ENCODE measurements at places on chromosomes 3 and 15.

GRCh38 chr3:128066114-128066513 lies 13.9 kb downstream of the SEC61A1 start:
- DNase-seq = no peak

DNA sequence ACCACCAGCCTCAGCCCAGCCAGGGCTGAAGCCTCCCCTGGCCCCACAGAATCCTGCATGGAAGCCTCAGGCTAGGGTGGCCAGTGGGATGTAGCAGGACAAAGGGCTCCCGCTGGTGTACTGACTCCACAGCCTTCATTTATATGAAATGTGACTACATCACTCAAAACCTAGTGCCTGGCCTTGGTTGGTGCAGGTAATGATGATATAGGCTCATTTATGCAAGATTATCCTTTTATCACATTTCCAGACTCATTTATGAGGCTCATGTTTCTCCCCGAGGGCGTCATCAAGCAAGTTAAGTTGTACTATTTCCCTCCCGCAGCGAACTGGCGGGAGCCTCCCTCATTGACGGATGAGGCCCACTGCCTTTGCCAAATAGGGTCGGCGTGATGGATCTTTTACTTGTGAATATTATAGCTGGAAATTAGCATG lies 179.1 kb upstream of the SMAD3 start:
- DNase-seq = no peak

GRCh38 chr3:46729038-46729437 lies 11.4 kb upstream of the PRSS50 start:
- no peak for DNase-seq

DNA sequence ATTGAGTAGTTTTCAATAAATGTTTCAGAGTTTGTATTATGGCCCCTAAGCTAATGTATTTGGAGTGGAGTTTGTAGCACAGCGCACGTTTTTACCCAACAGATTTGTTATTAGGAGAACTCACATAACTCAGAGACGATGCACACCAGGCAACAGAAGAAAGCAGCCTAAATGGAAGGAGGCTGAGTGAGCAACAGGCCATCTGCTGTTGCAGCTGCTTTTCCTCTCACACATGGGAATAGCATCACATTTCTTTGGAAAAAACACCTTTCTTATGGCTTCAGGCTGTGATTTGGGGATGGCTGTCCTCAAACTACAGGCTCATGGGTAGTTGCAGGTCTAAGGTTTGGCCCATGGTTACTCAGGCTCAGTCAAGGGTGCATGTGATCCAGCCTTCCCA lies 469.3 kb upstream of the MCTP2 start:
- no peak for DNase-seq

GRCh38 chr15:80551348-80551747 lies 143.8 kb upstream of the ABHD17C start:
- no peak for DNase-seq

GRCh38 chr15:55434989-55435825 lies 26.9 kb downstream of the PIERCE2 start:
- no peak for DNase-seq

GRCh38 chr3:30604093-30604492 lies 2.3 kb upstream of the TGFBR2 start:
- no peak for DNase-seq

DNA sequence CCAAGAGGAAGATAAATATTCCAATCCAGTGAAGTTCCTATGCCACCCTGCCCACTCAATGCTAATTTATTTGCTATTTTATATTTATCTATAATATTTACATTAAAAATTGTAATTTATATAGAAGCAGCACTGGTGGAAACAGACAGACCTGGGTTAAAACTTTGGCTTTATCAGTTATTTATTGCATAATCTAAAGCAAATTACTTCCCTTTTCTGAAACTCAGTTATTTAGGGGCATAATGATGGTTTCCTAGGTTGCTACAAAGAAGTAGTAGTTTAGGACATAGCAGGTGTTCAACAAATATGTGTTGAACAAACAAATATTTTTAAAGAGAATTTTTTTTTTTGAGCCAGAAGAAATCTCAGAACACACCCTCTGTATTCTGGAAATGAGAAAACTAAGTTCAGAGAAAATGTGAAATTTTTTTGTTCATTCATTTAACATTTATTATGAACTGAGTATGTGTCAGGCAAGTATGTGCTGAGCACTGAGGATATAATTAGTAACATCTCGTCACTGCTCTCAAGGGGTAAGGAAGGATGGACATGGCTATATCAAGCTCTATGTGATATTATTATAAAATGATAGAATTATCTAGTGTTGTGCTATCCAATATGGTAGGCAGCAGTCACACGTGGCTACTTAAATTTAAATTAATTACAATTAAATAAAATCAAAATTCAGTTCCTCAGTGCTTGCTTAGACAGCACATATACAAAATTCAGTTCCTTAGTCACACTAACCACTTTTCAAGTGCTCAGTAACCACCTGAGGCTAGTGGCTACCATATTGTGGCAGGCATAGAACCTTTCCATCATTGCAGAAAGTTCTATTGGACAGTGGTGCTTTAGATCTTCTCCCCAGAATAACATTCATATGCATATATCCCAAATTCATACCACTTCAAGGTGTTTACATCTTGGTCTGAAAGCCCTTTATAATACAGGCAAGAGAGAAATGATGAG lies 7.0 kb upstream of the UBE2Q2 start:
- no peak for DNase-seq

GRCh38 chr15:75918135-75918534 lies 14.5 kb downstream of the FBXO22 start:
- no peak for DNase-seq

GRCh38 chr15:93617443-93617842 lies 528.4 kb upstream of the RGMA start:
- DNase-seq = peak; percentile 19

DNA sequence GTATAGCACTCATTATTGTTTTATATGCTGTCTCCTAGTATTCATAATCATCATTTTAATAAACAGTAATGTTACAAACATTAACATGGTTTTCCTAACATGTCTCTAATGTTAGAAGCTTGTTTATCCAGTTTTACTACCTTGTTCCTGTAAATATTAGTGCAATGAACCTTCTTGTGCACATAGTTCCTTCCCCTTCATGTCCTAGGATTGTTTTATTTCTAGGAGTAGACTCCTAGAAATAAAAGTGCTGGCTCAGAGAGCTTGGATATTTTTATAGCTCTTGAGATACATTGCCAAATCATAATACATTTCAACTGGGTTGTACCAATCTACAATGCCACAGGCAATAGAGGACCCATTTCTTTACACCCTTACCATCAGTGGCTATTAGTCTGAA lies 161.3 kb downstream of the SV2B start:
- no peak for DNase-seq

DNA sequence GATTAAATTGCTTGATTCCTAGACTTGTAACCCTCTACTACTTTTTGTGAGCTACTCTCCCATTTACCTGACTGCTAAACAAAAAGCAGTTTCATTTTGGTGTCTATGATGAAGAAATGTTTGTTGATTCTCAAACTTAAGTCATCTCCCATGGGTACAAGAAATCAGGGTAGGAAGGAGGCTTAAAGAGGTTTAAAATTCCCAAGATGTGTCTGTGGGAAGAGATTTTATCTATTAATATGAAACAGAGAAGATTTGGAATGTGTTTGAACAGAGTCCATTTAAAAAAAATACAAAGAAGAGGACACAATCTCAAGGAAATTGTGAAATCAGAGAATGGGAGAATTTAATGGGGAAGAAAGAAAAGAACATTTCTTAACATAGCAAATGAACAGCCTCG lies 14.8 kb downstream of the P3H2 start:
- DNase-seq = no peak

- DNase-seq = peak; percentile 93
These were observed at the start of gene ABTB1 for GRCh38 chr3:127672429-127673190. ABTB1 (plus strand) TSS chr3:127672952; CDS start chr3:127673026, 74 bp downstream.

DNA sequence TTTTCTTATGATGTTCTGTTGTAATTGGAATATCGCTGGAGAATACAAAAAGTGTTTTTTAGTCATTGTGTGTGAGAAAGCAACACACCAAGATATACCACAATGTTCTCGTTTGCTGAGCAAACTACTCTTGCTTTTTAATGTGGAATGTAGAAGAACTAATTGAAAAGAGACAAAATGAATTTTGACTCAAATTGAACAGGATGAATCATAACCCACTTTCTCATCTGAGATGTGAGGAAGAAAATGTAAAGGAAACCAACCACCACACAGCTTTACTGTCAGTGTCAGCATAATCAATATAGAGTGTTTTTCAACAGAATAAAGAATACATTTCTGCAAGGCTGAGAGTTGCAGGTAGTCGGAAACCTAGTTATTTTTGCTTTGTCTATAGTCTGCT lies 448.8 kb upstream of the TPRG1 start:
- no peak for DNase-seq

DNA sequence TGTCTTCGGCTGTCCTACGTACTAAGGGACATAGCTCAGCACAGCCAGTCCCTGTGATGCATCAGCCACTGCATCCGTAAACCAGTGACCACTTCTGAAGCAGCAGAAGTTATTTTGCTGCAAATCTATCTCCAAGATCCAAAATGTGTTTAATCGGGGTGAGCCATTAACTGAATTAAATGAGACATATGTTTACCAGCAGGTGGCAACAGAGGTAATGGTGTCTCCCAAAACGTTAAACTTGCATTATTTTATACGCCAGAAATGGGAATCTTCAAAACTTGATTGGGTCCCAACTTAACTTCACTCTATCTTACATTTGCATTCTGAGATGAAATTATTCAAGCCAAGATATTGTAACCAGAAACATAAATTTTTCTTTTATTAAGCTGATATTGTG lies 75.3 kb upstream of the BOC start:
- DNase-seq = no peak

DNA sequence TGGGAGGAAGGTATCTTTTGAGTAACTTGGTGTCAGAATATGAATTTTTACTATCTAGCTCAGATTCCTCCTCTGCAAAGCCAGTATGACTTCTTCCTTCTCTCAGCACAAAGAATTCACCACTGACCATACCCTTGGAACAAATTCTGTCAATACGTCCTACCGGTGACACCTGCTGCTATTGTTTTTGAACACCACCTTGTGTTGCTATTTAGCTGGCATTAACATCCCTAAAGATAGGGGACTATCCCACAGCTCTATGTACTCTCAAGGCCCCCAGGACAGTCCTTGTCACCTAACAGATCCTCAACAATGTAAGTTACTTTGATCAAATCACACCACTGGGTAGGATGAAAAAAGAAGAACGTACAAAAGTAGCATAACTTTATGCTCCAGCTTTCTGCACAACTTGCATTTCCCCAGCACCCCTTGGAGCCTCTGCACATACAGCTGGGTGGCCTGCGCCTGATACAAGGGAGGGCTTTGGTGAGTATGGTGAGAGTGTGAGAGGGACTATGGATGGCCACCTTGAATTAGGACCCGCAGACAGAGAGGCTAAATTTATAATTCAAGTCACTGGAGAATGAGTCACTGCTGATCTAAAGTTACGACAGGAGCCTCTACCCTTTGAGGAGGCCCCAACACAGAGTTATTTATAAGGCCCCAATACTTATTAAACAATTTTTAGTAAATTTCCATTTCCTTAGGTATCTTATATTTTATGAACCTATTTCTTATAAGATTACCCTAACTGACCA lies 2.3 kb upstream of the COLQ start:
- DNase-seq = no peak

DNA sequence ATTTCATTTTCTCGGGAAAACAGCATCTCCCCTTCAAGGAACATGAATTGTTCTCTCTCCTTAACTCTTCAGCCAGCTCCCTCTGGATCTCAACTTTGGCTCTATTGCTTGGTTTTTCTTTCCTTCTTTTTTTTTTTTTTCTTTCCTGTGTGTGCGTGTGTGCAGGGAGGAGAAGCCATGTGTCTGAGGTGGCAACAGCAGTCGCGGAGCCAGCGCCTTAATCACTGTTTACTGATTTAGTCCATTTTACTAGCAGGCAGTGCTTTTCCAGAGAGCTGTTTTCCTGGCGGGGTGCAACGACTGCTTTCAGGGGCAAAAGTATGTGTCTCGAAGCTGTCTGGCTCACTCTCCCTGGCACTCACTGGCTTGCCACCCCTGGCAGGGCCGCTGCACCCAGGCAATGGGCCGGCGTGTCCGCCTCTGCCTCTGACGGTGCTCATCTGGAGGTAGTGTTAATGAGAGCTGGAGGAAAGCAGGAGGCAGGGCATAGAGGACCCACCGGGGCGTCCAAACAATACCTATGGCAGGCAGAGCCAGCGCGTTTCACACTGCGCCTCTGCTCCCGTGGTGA lies 835.4 kb upstream of the NR2F2 start:
- DNase-seq = no peak

DNA sequence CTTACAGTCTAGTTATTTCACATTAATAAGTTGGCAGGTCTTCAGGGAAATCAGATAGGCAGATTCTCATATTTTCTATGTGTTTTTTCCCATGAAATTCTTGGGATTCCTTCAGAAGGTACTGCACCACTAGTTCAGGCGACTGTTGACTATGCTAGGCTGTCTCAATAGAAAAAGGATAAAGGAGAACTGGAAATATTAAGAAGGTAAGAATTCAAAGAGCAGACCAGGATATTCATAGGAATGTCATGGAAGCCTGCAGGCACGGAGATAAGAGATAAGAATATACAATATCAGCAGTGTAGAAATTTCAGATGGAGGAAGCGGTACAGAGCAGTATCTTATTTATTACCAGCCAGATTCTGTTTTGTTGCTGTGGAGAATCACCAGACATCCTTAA lies 432.1 kb upstream of the MDFIC2 start:
- DNase-seq = no peak

- DNase-seq = no peak
These were observed 25.1 kb downstream of the VPS39 start for GRCh38 chr15:42182961-42183360.

GRCh38 chr3:12490547-12490946 lies 6.3 kb downstream of the TSEN2 start:
- no peak for DNase-seq

DNA sequence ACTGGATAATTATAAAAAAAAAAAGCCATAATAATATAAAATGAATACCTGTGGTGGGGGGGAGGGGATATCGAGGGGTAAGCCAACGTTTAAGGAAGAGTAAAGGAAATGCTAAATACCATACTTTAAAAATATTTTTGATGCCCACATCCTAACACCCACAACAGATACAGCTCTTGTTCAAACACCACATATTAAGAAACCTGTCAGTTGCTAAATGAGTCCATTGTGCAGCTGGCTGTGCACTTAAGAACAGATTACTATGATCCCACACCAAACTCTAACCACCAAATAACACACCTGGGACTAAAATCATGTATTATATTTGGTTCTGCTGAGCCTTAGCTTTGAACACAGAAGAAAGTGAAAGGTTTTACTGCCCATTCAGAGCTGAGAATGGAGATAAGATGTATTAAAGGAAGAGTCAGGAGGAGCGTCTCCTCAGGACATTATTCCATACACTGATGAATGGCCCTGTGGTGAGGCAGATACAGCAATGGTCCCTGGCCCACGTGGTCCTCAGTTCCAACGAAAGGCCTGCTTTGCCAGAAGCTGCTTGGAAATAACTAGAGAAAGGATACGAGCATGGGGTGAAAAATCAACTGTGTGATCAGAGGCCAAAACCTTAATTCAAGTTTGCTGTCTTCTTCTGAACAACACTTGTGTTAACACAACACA lies 515.4 kb downstream of the FOXP1 start:
- no peak for DNase-seq

- DNase-seq = no peak
These were observed 119.4 kb downstream of the DNAJB8 start for GRCh38 chr3:128347282-128347681.

- DNase-seq = no peak
These were observed 1.3 kb downstream of the STT3B start for GRCh38 chr3:31534065-31534425.

GRCh38 chr3:72082186-72082715 lies 297.3 kb upstream of the PROK2 start:
- no peak for DNase-seq
